ENCODE measurements at places on chromosomes 7 and 10.

DNA sequence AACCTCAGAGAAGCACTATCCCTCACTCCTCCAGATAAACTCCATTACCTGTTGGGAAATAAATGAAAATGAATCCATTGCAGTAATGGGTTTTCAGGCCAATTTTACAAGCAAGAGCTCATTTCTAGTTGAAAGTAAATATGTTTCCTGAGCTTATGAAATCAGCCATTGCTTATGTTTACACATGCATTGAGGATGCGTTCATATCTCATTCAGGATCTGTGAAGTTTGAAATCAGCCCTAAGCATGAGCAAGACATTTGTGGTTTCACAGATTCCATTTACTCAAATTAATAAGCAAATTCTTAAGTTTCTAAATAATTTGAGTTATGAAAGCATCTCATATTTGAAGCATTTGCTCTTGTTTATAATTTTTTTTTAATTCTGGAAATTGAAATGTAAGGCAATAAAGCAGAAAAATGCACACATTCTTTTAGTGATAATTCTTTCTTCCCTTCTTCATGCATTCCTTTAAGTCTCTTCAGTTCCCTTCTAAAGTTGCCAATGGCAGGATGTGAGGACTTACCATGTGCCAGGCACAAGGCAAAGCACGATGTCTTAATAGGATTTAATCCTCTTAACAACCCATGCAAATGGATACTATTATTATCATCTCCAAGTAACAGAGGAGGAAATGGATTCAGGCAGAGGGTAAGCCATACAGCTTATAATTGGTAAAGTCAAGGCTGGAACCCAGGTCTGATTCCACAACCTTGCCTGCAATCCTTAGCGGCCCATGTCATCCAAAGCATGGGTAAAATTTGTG lies 35.0 kb upstream of the CTTNBP2 start:
- no peak for DNase-seq

DNA sequence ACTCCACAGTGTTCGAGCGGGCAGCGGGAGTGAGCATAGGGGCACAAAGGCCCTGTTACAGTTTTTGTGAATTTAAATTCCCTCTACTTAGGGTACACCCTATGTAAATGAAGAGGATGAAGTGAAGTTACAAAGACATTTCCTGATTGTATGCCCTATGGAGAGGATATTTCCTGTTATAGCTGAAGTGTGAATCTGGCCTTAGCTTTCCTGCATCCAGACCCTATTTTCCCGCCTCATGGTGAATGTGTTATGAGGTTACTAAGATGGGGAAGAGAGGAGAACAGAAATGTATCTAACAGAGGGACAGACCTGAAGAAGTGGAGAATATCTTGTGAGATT lies 37.8 kb upstream of the COMMD3 start:
- DNase-seq: no peak

GRCh38 chr10:70940834-70941568 lies 52.6 kb upstream of the PCBD1 start:
- no peak for DNase-seq

DNA sequence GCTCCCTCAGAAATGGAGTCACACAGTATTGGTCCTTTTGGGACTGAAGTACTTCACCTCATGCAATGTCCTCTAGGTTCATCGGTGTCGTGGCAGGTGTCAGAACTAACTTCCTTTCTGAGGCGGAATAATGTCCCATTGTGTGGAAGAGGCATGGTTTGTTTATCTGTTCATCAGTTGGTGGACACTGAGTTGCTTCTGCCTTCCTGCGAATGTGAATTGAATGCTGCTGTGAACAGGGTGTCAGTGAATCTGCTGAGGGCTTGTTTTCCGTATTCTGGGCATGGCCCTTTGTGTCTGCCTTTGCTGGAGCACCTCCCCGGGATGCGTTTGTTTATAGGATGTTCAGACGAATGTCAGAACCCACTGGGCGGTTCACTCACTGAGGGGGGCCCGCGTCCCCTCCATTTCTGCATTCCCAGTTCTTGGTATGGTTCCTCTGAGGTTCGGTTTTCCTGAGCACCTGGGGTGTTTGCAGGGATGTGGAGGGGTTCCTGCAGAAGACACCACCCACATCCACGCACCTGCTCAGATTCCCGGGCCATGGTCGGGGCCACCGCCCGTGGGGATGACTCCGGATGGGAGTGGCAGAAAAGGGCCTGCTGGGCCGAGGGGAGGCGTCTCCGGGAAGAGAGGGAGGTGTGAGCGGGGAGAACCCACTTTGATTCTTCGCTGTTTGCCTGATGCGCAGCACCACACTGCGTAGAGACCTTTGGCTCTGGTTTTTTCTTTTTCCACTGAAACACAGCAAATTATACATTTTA lies 33.1 kb downstream of the CHST12 start:
- DNase-seq: no peak

DNA sequence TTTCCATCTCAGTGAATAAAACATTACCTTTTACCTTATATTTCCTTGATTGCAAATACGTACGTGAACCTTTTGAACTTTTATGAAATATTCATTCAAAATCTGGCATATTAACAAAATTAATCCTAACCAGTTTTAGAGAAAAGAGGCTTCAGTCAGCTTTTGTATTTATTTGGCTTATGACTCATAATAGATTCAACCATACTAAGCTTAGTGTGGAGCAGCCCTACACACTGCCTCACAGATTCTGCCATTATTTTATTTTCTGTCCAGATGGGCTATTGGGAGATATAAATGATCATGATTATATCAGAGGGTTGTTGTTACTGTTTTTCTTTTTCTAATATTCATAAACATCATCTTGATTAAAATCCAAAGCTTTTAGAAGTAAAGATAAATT lies 325.5 kb downstream of the GPR37 start:
- no peak for DNase-seq

- no peak for DNase-seq
These were observed 16.0 kb downstream of the GPER1 start for GRCh38 chr7:1103789-1104515.

DNA sequence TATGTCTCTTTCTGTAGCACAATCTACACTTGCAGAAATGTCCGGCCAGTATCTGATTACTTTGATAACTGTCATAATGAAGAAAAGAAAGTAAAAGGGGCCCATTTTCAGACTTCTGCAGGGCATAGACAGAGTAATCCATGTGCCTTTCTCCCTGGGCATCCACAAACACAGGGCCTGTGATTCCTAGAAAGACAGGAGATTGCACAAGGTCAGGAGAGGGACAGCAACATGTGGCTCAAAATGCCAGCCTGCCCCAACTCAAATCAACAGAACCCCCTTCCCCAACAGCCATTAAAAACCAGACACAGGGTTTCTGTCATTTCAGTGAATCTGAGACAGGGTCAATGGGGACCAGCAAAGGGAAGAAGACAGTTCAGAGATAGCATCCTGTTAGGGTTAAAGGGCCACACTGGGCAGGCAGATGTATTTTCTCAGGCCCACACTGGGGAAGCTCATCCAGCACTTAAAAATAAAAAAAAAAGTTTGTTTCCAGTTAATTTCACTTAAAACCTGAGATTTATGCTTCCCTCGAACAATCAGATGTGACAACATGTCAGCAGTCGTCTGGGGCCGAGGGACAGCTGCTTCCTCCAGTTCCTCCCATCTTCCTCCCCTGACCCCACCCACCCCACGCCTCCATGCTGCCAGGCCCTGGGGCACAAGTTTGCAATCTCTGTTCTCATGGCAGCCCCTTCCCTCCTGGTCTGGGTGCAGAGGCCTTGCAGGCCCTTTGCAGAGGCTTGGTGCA lies 30.7 kb upstream of the ACSL5 start:
- DNase-seq: no peak

DNA sequence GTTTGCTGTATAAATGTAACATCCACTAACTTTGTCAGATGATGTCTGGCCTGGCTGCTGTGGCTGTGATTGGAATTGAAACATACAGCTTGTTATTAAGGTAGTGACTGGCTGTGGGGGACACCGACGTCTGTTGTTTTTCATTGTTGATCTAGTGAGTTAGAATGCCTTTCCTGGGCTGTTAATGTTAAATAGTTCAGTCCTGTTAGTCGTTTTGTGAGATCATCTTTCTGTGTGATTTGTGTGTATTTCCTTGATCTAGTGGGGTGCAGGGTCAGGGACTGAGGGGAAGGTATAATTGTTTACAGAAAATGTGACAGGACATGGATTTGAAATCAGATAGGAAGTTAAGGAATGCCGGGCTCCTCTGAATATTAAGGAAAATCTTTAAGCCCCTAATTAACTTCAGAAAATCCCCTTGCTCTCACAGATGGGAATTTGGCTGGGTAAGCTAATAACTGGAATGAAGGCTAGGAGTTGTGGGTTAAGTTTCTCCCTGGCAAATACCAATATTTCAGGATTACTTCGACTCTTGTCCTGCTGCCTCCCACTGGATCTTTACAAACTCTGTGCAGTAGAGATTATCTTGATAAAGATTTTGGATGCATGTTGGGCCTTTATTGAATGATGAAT lies 163.1 kb downstream of the AUTS2 start:
- DNase-seq: no peak

GRCh38 chr7:129443612-129444011 lies 9.4 kb downstream of the STRIP2 start:
- no peak for DNase-seq

DNA sequence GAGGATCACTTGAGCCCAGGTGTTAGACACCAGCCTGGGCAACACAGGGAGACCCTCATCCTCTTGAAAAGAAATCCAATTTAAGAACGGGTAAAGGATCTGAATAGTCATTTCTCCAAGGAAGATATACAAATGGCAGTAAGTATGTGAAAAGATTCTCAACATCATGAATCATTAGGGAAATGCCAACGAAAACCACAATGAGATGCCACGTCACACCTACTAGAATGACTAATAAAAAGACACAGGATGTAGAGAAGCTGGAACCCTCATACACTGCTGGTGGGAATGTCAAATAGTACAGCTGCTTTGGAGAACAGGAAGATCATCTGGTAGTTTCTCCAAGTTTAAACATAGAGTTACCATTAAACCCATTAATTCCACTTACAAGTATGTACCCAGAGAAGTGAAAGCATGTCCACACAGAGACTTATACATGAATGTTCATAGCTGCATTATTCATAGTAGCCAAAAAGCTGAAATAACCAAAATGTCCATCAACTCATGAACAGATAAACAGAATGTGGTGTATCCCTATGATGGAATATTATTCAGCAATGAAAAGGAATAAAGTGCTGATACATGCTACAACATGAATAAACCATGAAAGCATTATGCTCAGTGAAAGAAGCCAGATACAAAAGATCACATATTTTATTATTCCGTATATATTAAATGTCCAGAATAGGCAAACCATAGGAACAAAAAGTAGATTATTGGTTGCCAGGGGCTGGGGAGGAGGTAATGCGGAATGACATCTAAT lies 13.1 kb upstream of the ZMIZ2 start:
- DNase-seq: peak; percentile 62

DNA sequence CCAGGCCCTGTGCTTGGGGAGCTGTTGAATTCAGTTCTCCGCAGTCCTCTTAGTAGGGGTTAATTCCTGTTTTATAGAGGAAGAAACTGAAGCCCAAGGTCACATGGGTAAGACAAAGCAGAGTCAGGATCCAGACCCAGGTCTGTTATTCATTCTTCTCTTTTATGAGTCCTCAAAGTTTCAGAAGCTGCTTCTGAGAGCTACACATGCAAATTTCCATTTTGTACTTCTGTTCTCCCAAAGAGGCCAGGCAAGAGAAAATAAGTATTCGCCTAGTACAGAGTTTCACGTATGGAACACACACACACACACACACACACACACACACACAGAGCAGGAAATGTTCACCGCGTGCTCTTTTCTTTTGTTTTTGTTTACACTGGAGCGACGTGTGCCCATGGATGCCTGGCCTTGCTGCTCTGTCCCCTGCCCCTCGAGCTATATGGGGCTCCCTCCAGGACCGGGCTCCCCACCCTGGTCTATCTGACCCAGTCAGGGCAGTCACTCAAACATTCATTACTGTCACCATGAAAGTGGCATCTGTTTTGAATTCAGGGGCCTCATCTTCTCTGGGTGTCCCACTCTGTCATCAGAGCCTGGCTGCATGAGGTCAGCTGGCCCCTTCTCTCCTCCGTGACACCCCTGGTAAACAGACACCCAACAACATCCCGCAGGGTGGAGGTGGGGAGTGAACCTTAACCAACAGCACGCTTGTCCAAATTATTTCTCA lies 84.4 kb downstream of the TNS3 start:
- no peak for DNase-seq

DNA sequence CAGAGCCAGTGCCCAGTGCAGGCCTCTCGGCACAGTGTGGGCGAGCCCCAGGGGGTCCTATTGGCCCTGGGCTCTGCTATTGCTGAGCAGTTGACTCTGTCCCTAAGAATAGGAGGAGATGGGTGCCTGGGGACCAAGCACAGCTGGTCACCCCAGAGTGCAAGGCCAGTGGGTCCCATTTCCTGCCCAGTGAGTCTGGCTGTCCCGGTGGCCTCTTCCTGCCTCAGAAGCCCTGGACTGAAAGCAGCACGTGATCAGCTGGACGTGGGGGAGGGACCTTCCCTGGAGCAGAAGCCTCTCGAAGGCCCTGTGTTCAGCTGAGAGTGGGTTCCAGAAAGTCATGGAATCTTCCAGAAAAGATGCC lies 42.0 kb downstream of the PWWP2B start:
- DNase-seq: no peak

- no peak for DNase-seq
These were observed 470.8 kb upstream of the KCND2 start for GRCh38 chr7:119802147-119802546.

GRCh38 chr7:93575555-93576399 lies 1.3 kb upstream of the CALCR start:
- DNase-seq: no peak

DNA sequence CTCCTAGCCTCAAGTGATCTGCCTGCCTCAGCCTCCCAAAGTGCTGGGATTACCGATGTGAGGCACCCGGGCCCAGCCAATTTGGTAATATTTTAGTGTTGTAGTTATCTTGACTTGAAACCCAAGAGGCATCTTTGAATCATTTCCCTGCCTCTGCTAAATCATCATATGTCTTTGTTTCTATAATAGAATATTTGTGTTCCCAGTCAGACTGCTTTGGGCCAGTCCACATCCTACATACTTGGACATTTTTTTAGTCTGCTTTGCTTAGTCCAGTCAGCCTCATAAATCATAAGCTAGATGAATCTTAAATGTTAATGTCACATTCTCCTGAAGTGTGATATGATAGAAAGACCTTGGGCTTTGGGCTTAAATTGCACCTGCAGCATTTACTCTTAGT lies 5.9 kb downstream of the STAM start:
- DNase-seq: no peak

- DNase-seq: no peak
These were observed 237.3 kb downstream of the PTPRN2 start for GRCh38 chr7:158350166-158350900.

Measured in activated CD4-positive, alpha-beta memory T cell treated with anti-CD3 and anti-CD28 coated beads for 36 hours (primary cell).